Astrocyte of the spinal cord (primary cell): ENCODE measurements at places on chromosomes 12 and 14.

DNA sequence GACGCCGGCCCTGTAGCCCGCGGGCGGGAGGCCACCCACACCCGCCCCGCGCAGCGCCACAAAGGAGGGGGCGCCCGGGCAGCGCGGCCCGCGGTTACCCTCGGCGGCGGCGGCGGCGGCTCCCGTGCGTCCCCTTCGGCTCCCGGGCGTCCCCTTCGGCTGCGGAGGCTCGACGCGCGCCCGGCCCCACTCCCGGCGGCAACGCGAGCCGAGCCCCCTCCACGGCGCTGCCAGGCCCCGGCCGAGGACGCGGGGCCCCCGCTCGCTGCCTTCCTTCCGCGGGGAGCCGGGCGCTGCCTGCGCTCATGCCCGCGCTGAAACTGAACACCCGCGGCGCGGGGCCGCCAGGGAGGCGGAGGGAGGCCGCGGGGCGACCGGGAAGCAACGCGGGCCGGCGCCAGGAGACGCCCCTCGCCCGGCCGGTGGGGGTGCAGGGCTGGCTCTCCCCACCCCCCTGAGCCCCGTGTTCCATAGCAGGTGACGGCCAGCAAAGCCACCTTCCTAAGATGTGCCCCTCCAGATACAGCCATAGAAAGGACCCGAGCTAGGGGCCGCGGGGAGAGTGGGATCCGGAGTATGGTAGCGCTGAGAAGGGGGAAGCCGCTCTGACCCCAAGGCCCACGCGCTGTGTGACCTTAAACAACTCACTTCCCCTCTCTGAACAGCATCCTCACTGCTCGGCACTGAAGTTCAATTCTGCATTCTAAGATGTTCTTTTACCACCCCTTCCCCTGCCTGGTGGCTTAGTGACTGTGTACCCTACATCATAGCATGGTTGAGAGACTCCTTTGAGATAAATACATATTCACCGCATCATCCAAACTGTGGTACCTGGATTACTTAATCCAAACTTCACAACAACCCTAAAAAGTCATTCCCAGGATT, 42.8 kb downstream of the KDM2B start:
- no peak for DNase-seq

DNA sequence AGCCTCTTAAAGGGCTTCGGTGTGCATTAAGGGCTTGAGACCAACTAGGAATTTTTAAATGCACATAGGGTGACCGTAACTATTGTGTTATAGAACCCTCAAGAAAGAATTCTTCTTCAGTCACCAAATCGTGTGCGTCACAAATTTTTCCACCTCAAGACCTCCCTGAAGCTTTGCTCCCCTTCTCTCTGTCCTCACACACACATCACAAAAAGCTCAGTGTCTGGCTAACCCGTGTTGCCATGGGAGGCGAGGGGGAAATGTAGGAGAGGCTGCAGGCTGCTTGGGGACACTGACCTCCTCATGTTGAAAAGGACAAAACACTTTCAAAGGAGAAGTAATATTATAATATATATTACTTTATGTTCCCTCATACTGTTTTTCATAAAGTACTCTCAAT, 10.6 kb downstream of the SSPN start:
- DNase-seq = no peak

DNA sequence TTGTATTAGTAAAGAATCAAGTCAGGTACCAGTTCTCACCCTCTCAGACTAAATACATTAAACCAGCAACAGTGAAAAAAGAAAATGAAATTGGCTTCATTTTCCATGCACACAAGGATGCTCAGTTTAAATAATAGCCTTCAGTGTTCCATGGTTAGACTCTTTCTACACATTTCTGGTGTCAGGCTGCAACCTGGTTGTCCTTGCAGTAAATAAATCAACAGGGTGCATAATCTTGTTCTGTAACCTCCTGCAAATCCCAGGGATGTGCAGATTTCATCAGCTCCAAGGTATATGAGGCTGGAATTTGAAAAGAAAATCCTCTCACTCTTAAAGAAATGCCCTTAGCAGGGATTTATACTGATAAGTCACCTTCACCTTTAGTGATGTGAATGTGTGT, 46.7 kb upstream of the BTG1 start:
- no peak for DNase-seq

DNA sequence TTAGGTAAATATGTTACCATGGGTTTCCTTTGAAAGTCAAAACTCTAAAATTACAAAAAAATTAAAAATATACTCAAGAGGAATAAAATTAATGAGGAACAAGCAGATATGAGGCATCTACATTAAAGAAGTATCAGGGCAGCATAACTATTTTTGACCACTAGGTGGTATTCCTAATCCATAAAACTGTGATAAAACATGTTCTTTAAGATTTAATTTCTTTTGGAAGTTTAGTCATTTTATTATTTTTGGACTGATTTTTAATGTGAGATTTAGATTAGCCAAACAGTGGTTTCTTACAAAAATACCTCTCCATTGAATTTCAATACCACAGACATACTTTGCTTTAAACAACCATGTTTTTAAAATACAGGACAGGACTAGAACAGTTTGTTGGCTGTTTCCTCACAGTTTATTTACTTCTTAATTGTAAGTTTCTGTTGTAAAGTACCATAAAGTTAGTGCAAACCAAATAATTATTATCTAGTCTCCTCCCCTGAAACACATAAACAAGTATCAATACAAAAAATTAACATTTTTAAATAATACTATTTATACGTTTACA, 49.8 kb downstream of the NTS start:
- peak; percentile 75 for DNase-seq

- no peak for DNase-seq
Measured at GRCh38 chr14:68808696-68809480, 16.0 kb upstream of the ZFP36L1 start.

DNA sequence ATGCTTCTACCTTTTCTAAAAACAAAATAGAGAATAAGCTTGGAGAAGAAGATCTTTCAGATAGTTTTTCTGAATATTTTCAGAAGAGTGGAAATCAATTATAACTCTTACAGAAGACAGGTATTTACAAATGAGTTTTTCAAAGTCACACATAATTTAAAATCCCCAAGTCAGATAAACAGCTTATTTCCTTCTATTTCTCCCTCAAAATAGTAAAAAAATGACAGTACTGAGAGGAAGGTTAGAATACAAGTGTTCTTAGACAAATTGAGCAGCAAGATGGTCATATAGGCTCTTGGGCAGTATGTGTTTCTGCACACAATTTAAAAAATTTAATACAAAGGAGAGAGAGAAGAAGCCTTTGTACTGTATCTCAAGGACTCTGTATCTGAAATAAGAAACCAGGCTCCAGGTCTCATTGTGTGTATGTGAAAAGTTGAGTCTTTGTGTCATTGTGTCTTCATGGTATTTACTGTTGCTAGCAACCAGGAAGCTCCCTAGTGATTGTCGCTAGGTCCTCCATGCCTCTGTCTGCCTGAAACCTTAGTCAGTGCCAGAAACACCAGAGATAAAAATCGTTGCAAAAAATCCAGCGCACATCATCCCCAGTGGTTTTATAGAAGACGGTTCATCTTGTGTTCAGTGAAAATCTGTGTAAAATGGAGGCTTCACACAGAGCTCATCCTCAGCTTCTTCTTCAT, 12.9 kb upstream of the TUBA1A start:
- peak; percentile 88 for DNase-seq

- DNase-seq = no peak
Measured at GRCh38 chr12:87960566-87960965, 68.6 kb downstream of the C12orf50 start.

- DNase-seq = no peak
Measured at GRCh38 chr14:39472078-39472477, 39.8 kb upstream of the FBXO33 start.

GRCh38 chr12:109926488-109927210, 26.6 kb downstream of the TCHP start:
- no peak for DNase-seq

DNA sequence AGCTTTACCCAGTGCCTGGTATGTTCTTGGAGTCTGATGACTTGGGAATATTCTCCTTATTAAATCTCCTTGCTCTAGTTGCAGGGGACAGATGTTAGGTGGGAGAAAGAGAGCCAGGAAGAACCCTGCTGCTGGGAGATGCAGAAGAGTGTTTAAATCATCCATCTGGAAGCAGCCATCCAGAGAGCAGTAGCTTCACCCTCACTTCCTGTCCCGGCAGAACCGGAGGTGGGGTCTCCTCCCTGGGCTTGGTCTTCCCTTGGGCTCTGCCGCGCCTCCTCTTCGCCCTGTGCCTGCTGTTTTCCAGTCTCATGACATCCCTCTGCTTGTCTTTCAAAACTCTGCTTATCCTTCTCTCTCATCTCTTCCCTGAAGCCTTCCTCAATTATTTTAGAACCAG, 15.5 kb downstream of the B4GALNT3 start:
- no peak for DNase-seq

- DNase-seq = peak; percentile 65
Measured at GRCh38 chr12:47808050-47808449, 11.7 kb downstream of the HDAC7 start.

- no peak for DNase-seq
Measured at GRCh38 chr14:29037411-29037810, 270.8 kb downstream of the FOXG1 start.

DNA sequence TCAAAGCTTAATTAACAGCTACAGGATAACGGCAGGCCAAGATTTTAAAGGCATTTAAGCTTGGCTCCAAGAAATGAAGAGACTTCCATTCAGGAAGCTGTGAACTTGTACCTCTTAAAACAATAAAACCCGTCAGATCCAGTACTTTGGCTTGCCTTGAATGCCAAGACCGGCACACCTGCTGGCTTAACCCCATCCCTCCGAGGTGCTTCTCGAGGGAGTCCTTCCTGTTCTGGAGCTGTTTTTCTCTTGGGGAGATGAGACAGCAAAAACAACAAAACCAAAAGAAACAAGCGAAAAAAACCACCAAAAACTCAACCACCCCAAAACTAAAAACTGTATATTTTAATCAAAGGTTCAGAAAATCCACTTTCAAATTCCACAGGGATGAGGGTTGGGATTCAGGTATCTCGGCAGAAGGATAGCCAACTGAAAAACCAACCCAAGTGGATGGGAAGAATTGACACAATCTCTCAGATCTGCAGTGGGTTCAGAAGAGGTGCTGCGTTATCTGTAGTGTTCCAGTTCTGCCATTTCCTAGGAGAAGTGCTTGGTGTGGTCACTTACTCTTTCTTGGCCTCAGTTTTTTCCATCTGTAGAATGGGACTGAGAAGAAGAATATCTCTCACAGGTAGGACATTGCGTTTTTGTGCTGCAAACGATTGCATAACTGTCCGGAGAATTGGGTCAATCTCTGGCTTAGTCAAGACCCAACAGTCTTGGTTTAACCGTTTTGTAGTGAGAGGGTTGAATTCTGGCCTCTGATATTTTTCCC, 420.1 kb downstream of the VRK1 start:
- DNase-seq = no peak

DNA sequence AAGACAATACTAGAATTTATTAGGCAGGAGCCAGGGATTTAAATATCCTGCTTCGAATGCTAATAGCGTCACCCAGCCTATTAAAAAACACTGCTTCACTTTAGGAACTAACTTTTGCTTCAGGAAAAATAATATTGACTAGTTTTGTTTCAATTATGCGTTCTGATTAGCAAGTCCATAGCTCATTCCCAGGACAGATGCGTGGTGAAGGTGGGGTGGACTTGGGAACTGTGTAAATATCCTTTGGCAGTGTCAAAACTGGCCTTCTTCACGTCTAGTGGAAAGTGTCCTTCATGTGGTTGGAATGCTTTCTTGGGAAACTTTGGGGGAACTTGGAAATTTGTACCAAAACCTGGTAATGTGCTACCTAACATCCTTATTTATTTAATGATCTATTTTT, 474.8 kb upstream of the NOVA1 start:
- no peak for DNase-seq

GRCh38 chr12:106227641-106228319, 20.0 kb downstream of the CKAP4 start:
- DNase-seq = no peak

- DNase-seq = no peak
Measured at GRCh38 chr14:101019990-101020710, 116.6 kb upstream of the RTL1 start.

DNA sequence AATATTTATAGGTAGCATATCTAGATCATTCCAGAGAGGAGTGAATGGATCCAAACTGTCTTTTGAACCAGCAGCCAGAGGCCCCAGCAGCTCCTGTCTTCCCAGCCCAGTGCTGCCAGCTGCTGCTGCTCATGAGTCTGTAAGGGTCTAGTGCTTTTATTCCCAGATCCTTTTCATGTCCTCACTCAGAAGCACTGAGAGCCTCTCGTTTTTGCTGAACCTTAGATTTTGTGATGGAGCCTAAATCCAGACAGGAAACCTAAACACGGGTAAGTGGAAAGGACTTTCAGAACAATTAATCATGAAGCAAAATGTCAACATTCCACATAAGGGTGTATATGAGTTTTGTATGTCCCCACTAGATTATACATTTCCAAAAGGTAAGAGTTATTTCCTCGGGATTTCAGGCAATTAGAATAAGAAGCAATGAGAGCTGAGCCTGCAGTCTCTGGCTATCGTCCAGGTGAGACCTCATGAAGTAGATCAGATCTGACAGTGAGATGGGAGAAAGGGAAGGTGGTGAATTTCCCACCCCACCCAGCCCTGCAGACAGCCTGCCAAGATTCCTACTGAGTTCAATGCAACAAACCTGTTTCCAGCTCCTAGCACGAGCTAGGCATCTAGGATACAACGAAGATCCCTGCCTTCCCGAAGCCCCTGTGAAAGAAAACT, 84.4 kb downstream of the NINJ2 start:
- DNase-seq = no peak

DNA sequence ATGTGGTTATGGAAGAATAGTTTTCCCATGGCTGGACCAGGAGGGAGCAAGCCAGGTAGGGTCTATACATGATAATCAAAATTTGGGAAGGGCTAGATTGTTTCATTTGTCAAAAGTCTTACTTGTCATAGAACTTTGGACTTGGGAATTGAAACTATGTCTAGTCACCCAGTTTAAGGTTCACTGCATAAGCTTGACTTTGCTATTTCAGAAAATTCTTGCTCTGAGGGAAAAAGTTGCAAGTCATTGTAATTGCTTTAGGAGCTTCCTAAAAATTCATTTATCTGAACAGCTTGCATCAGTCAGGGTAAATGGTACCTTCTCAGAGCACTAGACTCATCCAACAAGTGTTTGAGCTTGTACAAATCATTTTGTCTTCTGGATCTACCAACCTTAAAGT, 1194.7 kb downstream of the GALC start:
- no peak for DNase-seq

- no peak for DNase-seq
Measured at GRCh38 chr14:45039390-45039789, 44.5 kb upstream of the PRPF39 start.

DNA sequence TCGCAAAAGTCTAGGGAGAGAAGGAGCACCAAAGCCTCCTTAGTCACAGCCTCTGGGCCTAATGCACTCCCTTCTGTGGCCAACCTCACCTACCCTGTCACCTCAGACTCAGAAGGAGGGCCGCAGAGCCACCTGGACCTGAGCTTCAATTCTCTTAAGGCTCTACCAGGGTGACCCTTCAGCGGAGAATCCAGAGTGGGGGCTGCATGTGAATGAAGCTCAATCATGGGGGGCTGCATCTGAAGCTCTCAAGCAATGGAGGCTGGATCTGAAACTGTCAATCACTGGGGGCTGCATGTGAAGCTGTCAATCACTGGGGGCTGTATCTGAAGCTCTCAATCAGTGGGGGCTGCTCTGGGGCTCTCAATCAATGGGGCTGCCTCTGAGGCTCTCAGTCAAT, 43.1 kb upstream of the EIF5 start:
- no peak for DNase-seq

- peak; percentile 90 for DNase-seq
Measured at GRCh38 chr14:55136885-55137786, 8.1 kb downstream of the LGALS3 start.
